Right renal cortex interstitium (tissue), 3 donors: ENCODE measurements at places on chromosomes 1 and 21. TPM values are rescaled to one million over a fixed set of nuclear protein-coding genes. Genes with fewer than 3 reads are reported as not detected.
A peak's percentile ranks its signal among the peaks of the same experiment; 100 is the strongest.

GRCh38 chr1:198751741-198752140 lies 112.9 kb downstream of the PTPRC start:
- DNase-seq = no peak

- no peak for DNase-seq
These were observed 15.9 kb downstream of the SARS1 start for GRCh38 chr1:109229531-109230127.

DNA sequence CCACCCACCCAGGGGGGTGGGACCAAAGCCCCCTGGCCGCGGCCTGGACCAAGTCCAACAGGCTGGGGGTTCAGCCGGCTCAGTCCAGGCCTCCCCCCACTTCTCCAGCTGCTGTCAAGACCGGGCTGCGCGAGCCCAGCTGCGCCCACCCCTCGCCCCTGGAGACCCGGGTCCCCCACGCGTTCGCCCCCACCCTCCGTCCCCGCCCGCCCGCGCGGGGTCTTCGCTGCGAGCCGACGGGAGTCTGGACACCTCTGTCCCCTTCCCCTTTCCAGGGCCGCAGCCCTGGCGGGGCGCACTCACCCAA lies 253 bp downstream of the RAP1GAP start:
- DNase-seq = no peak

Gene LCE3D
- not detected for polyA plus RNA-seq

- peak; percentile 46 for DNase-seq
These were observed 89.0 kb upstream of the SERTAD4 start for GRCh38 chr1:210143465-210144062.
